Inflammatory macrophage treated with lipopolysaccharide for 1 hour (primary cell): ENCODE measurements at places on chromosomes 1 and 21.
A peak's percentile ranks its signal among the peaks of the same experiment; 100 is the strongest.

DNA sequence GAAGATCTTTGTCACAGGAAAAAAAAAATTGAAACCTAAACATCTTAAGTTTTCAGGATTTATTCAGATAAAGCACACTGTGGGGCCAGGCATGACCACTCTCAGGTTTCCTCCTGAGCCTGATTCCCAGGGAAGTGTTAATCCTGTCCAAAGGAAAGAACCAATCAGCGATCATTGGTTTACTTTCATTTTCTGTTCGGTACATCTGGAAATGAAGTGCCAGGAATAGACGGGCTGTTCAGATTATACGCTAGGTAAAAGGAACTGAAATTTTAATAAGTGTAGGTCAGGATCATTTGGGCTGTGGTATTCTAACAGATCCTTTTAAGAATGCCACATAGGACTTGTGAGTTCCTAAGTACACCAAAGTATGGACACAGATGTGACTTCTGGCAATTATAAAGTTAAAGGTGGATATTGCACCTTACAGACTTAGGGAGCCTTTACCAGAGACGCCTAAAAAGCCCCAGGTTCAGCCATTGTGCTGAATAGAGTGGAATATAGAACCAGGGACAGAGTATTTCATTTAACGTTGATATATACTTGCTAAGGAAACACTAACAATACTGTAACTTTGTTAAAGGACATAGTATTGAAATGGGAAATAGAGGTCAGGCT lies 9.3 kb upstream of the CACYBP start:
- peak; percentile 51 for DNase-seq

GRCh38 chr1:17661546-17662157 lies 93.5 kb upstream of the ACTL8 start:
- DNase-seq = peak; percentile 81

GRCh38 chr1:178284058-178284457 lies 190.2 kb downstream of the RASAL2 start:
- DNase-seq = peak; percentile 46

- DNase-seq = no peak
Measured at GRCh38 chr1:93774707-93775106, 93.1 kb upstream of the BCAR3 start.

- no peak for DNase-seq
Measured at GRCh38 chr1:106360252-106360651, 696.2 kb upstream of the PRMT6 start.

DNA sequence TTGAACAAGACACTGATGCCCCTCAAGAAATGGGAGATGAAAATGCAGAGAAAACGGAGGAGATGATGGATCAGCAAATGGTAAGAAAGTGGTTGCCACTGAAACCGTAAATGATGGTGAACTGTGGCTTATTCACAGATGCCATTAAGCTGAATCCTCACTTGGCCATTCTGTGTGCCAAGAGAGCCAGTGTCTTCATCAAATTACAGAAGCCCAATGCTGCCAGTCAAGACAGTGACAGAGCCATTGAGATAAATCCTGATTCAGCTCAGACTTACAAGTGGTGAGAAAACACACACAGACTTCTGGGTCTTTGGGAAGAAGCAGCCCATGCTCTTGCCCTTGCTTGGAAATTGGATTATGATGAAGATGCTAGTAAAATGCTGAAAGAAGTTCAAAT lies 52.5 kb downstream of the NBPF6 start:
- DNase-seq = no peak

GRCh38 chr1:163596541-163597258 lies 274.9 kb downstream of the NUF2 start:
- DNase-seq = no peak

- DNase-seq = peak; percentile 61
Measured at GRCh38 chr1:48674641-48675040, 102.0 kb downstream of the BEND5 start.

DNA sequence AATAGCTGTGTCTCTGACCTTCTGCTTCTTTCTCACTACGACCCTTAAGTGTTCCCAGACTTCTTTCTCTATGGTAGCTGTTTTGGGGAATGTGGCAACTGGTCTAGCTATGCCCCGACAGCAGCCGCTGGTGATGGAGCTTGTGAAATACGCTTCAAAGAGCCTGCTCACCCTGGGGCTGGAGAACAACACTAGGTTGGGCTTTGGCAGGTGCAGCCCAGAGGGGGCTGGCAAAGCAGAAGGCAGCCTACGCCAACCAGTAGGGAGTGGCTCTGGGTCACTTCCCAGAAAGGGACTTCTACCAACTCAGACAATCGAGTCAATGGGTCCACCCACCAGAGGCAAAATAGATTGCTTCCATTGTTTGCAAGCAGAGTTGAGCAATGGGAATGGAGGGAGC lies 262.8 kb downstream of the LMO4 start:
- no peak for DNase-seq

GRCh38 chr21:34965200-34966174 lies 83.6 kb downstream of the RUNX1 start:
- DNase-seq = peak; percentile 62

- DNase-seq = no peak
Measured at GRCh38 chr21:32007456-32007855, 134.6 kb downstream of the HUNK start.

DNA sequence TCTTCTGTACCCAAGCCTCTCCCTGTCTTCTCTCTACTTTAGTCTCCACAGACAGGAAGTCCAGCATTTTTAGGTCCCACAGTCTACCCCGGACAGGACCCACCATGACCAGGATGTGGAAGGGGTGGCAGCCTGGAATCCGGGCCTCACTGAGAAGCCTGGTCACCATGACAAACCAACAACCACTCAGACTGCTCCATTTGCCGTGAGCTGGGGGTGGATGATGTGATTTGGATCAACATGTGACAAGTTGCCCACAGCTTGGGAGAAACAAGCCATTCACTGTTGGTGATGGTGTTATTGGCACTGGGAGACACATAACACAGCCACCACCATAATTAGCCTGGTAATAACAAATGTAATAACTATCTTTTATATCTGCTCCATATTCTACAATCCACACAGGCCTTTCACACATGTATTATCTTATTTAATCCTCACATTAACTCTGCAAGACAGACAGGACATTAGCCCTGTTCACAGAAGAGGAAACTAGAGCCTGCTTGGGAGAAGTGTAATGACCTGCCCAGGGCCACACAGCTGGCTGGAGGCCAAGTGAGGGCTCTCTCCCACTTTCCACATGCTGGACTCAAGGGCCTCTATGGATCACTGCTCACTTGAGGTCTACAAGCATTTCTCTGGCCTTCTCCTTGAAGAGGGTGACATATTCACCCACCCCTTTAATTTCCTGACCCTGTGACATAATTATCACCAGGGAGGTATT lies 22.9 kb downstream of the MEF2D start:
- DNase-seq = peak; percentile 16

DNA sequence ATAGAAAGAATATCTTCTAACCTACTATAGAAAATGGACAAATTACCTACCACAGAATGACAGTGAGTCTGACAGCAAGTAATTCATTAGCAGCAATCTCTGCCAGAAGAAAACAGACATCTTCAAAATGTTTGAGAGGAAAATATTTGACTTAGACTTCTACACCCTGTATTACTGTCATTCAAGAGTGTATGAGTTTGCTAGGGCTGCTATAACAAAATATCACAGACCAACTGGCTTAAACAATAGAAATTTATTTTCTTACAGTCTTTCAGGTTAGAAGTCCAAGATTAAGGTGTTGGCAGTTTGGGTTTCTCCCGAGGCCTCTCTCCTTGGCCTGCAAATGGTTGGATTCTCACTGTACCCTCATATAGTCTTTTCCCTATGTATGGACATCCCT lies 52.9 kb upstream of the FGGY start:
- no peak for DNase-seq

DNA sequence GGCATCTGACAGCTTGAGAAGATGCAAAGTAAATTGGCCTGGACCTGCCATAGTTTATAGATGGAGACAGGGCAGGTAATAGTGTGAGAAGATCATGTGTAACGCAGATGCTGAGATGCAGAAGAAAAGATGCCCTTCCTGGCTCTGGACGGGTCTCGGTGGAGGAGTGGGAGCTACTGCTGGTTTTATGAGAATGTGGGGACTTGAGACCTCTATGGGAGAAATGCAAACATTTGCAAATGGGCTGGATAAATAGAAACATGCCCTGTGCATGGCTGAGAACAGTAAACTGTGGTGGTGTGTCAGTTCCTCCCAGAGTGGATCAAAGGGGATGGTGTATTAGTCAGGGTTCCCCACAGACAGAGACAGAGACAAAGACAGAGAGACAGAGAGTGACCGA lies 21.9 kb downstream of the UBASH3A start:
- no peak for DNase-seq

DNA sequence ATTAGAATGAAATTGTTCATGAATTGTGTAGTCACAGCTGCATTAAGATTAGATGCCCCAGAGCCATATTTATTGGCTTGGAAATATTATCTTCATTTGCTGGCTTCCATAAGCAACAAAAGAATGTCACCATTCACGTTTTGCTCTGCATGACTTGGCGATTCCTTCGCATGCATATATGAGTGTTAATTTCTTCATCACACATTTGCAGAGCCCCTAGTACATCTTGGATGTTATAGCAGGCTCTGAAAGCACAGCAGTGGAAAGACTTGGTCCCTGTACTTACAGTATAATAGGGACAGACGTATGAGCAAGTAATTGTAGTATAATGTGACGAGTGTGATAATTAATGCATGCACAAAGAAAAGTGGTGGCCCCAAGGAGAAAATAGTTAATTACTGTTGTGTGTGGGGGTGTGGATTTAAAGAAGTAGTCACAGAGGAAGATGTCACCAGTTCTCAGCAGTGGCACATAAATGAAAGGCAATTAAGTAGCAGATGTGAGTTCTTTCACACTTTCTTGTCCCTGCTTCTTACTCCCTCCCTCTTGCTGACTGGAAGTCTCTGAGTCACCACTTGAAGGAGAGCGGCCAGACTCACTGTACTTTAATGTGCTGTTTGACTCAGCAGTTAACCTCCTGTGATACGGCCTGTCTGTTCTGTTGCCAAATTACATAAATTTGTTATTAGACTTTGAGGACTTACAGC lies 21.0 kb downstream of the S100A10 start:
- DNase-seq = peak; percentile 47

DNA sequence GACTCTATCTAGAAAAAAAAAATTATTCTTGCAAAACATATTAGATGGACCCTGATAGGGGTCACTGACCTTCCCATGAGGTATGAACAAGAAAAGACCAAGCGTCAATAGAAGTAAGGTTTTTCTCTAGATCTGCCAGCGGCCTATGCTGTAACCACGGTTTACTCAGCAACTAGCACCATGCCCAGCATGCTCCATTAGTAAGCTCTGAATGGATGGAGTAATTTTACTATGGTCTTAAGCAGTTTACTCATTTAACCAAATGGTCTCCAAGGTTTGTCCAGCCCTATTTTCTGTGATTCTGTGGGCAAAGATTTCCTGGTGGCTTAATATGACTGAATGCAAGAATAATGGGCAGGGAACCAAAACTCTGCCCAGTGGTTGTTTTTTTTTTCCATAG lies 113.9 kb downstream of the ADSS2 start:
- no peak for DNase-seq

GRCh38 chr1:108609483-108610049 lies 49.7 kb downstream of the EEIG2 start:
- DNase-seq = no peak

DNA sequence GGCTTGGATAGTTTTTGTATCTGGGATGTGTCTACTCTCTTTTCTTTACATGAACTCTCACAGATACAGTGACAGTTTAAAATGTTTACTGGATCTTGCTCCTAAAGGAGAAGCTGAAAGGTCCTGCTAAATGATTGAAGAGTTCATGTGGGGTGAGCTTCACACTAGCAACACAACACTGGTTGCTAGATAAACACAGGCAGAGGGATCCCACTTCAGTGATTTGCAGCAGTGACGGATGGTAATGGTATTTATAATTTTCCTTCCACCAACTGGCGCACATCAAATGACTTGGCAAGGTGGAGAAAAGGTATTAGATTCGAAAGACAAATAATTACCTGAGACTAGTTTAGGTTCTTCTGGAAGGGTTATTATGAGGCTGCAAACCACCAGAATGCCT lies 270.2 kb downstream of the TBX15 start:
- no peak for DNase-seq

DNA sequence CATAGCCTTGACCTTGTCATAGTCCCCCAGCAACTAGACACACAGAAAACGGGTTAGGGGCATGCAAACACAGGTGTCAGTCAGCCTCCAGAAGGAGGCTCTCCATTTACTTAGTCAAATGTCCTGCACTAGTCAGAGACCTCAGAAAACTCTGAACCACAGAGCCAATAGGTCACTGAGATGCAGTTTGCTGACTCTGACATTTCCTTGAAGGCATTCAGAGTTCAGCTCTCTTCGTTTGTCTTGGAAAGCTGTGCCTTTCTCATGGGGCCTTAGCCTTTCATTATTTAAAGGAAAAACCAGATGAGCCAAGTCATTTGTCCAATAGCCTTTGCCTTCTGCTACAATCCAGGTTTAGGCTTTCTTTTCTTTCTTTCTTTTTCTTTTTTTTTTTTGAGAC lies 3.5 kb downstream of the OLFML2B start:
- no peak for DNase-seq

DNA sequence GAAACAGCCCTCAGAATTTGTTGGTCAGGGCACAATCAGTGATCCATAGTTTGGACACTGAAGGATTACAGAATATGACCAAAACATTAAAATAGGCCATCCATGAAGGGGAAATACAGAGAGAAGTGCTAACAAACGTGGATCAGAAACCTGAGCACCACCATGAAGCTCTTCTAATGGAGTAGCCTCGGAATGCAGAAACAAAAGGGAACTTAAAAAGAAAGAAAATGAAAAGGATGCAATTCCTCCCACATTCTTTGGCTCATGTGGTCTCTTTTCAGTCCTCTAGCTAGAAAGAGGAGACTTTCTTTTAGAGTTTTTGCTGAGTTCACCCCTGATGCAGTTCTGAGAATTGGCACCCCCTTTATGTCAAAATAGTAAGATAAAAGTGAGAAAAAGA lies 989.8 kb upstream of the B3GALT2 start:
- DNase-seq = no peak

- no peak for DNase-seq
Measured at GRCh38 chr1:75733661-75734060, 9.2 kb downstream of the ACADM start.

DNA sequence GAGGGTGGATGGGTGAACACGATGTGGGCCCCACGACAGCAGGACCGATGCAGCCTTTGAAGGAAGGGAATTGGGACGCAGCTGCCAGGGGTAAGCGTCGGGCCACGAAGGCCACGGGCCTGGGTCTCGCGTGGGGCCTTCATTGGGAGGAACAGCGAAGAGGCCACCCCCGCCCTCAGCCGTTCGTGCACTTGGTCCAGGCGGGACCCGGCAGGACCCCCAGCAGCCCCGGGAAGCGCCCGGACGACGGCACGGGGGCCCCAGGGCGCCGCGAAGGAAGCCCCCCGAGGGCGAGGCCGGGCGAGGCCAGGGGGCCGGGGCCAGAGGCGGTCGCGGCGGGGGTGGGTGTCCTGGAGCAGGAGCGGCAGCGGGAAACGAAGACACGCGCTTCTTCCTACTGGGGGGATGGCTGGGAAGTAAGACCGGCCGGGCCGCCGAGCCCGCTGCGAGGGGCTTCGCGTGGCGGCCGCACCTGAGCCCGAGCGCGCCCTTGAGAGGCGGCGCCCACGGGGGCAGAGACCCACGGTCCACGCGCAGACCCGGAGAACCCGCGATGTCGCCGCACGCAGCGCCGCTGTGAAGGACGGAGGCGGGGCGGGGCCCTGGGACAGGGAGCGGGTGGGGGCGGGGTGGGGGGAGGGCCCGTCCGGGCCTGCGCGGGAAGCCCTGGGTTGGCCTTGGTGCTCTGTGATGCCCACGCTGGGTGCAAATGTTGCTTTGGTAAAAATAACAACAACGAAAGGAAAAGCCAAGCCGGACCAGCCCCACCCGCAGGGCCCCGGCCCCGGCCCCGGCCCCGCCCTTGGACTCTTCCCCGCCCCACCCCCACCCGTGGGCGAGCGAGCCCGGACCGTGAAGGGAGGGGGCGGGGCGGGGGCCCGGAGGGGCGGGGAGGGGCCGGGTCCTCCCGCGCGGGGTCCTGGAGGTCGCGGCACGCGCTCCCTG lies 56.0 kb upstream of the ADARB1 start:
- no peak for DNase-seq
